NCI-H187 (cell line): ENCODE measurements at places on chromosomes 6 and 20.

- DNase-seq: peak; percentile 48
Observed at GRCh38 chr6:37624606-37625574, 72.8 kb downstream of the MDGA1 start.

DNA sequence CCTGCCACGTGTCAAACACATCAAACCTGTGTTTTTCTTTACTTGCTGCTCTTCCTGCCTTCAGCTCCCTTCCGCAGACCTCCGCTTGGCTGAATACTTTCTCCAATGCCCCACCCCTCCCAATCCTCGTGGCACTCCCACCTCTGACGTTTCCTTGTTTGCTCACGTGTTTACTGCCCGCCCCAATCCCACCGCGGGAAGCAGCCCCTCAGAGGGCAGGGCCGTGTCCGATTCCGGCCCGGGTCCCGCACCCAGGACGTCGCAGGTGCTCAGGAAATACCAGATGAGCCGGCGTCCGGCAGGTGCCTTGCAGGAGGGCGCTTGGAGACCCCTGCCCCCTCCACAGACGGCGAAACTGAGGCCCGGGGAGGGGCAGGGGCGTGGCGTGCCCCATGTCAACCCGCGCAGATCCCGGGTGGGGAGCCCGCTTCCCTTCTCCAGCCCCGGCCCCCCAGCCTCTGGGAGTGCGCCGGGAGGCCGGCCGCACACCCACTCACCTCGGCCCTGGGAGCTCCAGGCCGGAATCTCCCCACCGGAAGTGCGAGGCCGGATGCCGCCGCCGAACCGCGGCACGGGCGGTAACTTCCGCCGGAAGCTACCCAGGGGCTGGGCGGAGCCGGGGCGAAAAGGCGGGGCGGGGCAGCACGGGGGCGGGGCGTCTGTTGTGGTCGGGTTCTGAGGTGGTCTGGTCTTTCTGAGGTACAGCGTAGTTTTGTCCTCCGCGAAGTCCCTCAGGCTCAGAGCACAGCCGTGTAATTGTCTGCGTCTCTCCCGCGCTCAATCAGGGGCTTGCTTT, 42.3 kb downstream of the ELMO2 start:
- DNase-seq: peak; percentile 50

DNA sequence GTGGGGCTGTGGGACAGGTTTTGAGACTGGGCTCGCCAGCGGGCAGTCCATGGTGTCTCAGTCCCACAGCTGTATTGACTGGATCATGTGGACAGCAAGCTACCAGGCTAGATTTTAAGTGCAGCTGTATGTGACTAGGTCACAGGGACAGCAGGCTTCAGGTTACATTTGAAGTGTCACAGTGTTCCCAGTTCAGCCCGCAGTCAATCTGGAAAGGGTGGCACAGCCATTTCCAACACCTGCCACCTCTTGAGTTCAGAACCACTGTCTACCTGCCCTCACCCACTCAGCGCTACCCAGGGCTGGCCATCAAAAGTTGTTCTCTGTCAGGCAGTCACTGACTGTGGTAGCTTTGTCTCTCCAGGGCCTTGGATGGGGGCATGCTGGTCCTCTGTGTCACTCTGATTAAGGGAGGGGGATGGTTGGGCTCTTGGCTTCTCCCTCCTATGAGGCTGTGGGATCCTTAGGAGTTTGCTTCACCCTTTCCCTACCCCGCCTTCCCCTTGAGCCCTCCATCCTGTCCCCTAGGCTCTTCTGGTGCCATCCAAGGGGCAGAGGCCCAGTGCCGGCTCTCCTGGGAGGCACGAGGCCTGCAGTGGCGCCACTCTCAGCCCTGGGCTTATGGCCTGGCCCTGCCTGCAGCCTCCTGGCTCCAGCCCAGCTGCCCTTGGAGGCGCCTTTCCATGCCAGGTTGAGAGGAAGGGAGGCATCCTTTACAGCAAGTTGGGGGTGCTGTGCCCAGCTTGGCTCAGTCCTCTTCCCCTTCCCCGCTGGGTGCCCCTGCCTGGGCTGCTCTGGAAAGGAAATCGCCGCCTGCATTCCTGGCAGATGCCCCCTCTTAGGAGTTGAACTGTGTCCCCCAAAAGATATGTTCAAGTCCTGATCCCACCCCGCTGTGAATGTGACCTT, 44.9 kb downstream of the PNLDC1 start:
- DNase-seq: peak; percentile 54

DNA sequence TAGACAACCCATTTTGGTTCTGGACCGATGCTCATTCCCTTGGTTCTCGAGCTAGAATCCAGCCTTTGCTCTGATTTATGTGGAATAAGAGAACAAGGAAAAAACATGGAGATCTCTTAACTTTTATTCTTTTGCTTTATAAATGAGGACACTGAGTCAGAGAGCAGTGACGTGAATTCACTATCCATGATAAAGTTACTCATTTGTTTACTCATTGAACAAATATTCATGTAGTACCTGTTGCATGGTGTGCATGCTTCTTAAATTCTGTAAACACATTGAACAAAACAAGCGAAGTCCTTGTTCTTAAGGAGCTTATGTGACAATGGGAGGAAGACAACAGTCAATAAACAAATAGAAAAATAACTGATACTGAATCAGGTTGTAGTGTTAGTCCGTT, 56.9 kb downstream of the BMP2 start:
- DNase-seq: no peak

GRCh38 chr6:117463762-117464665, 18.5 kb upstream of the DCBLD1 start:
- DNase-seq: no peak

DNA sequence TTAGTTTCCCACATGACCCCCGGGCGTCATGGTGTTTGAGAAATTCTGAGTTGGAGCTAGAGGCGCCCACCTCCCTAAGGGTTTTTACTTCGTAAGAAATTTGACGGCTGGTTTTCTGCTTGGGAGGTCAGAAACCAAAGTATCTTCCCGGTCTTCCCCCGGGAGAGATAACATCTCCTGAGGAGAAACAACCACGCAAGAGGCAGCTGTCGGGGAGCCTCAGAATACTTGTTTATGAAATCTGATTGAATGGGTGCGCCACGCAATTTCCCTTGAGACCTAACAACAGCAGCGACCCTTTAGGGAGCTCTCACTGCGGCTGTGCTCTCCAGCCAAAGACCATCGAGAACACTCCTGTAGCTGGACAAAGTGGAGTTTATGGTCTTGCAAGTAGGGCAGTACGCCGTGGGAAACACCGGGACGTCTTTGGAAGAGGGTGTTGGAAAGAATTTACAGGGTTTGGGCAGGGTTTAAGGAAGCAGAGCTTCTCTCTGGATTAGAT, 608 bp upstream of the EIF2S2 start:
- no peak for DNase-seq

GRCh38 chr20:46634528-46634927, 16.7 kb downstream of the SLC13A3 start:
- no peak for DNase-seq

- DNase-seq: no peak
Observed at GRCh38 chr20:44111712-44112335, 75.2 kb downstream of the JPH2 start.

- no peak for DNase-seq
Observed at GRCh38 chr6:7673063-7673536, 52.8 kb upstream of the BMP6 start.

DNA sequence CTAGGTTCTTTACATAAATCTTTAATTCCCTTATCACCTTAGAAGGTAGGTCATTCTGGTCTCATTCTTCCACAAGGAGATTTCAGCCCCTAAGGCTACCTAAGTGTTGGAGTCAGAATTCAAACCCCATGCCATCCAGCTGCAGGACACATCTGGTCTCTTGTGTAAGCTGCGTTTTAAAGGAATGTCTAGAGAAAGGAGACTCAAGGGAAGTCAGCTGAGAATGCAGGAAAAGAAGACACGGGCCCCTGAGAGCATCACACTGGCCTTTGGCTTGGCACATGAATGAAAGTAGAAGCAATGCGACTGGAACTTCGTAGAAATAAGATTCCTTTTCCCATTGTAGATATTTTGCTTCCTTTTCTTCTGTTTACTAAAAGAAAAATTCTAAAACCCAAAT, 76.7 kb upstream of the SYNJ2 start:
- DNase-seq: no peak

DNA sequence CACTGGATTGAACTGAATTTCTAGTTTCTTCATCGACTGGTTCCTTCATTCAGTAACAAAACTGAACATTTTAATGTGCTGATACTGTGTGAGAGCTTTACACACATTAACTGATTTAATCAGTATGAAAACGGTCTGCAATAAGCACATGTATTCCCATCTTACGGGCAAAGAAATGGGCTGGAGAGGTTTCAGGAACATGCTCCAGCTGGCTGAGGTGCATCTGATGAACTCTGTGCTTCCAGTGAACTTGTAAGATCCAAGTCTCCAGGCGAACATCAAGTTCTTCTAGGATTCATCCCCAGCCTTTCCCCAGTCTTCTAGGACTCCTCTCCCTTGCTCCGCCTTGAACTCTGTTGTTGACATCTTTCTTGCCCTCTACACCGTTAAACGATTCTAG, 220.7 kb upstream of the AGPAT4 start:
- DNase-seq: no peak

- DNase-seq: no peak
Observed at GRCh38 chr6:44432726-44433125, 45.2 kb downstream of the CDC5L start.

- no peak for DNase-seq
Observed at GRCh38 chr6:167240034-167240541, 51.0 kb upstream of the UNC93A start.

DNA sequence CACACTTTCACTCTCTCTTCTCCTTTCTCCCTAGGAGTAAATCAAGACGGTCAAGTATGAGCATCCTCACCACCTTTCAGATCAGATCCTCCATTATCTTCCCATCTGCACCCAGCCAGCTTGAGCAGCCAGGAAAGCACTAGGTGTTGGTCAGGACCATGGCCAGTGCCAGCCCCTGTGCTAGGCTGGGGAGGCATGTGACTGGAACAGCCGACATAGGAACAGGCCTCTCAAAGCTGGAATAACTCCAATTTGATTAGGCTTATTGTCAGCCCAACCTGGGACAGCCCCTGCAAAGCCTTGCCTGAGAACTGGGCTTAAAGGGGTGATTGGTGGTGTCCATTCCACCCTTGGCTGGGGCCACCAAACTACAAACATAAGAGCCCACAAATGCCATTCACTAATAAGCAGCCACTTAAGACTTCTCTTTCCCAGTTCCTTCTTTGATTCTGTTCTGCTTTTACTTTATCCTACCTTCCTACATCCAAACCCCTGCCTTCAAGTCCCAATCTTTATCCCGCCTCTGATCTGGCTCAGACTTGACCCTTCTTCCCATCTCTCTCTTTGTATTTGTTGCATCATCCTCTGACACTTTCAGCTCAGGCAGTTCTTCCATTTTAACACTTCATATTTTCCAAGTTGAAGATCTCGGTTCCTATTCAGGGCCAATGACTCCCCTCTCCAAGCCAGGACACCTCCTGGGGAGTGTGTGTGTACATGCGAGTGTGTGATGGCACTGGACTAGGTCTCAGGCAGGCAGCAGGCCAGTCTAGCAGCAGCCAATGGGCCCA, 4.5 kb upstream of the TREM2 start:
- no peak for DNase-seq

DNA sequence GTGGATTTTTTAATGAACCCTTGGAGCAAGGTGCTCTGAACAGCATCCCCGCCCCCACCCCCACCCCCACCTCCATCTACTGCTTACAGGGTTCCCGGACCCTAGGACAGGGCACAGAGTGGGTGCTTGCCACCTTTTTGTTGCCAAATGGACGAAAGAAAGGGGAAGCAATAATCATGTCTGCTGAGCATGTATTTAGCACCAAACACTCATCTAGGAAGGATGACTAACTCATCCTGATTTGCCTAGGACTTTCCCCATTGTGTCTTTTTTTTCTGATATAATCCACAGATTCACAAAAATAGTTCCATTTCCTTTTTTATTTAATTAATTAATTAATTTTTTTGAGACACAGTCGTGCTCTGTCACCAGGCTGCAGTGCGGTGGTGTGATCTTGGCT, 1.2 kb upstream of the PLTP start:
- no peak for DNase-seq

DNA sequence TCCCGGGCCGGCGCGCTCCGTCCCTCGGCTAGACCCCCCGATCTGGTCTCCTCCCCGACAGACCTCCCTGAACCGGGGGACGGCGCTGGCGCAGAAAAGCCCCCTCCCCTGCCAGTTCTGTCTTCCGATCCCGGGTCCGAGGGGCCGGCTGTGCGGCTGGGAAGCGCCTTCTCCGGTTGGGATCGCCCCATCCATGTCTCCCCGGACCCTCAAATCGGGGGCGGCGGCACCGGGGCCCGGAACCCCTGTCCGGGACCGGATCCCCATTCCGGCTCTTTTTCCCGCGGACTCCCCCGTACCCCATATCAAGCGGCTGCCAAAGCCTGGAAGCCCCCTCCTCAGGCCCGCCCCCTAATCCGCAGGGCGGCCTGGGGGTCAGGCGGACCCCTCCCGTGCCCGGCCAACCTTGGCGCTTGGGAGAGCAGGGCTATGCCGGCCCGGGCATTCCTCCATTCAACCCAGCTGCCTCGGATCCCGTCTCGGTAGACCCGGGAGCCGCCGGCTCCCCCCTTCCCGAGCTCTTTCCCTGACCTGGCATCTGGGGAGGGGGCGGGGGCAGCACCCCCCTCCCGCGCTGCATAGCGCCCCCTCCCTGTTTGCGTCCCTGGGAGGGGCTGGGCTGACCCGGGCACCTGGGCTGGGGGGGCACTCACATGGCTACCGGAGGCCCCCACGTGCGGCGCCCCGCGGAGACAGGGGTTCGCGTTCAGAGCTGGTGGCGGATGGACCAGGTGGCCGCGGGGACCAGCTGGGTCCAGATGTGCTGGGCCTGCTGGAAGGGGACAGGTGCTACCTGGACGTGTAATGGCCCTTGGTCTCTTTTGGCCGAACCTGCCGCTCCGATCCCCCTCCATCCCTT, 643 bp downstream of the DLGAP4 start:
- no peak for DNase-seq

- DNase-seq: no peak
Observed at GRCh38 chr6:157171801-157172200, 151.5 kb downstream of the TMEM242 start.

- no peak for DNase-seq
Observed at GRCh38 chr6:6823030-6823429, 234.5 kb downstream of the LY86 start.

- no peak for DNase-seq
Observed at GRCh38 chr20:56200456-56200855, 48.1 kb upstream of the MC3R start.

DNA sequence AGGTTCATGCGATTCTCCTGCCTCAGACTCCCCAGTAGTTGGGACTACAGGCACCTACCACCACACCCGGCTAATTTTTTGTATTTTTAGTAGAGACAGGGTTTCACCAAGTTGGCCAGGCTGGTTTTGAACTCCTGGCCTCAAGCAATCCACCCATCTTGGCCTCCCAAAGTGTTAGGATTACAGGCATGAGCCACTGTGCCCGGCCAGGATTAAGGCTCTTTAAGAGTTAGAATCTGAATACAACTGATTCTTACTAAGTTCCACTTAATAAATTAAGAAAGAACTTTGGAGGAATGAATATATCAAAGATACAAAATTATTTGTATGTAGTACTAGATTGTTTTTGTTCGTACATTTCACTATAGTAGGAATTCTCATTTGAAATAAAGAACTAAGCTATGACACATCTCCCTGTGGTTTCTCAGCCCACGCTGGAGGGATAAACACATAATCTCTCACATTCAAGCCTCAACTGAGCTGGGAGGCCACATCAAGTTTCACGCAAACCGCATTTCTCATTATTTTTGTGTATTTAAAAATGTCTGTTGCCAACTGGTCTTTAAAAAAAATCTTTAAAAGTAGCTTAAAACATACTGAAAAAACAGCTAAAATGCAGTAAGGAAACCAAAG, 34.2 kb downstream of the DTNBP1 start:
- no peak for DNase-seq
